ENCODE measurements at places on chromosomes 12 and 14.

DNA sequence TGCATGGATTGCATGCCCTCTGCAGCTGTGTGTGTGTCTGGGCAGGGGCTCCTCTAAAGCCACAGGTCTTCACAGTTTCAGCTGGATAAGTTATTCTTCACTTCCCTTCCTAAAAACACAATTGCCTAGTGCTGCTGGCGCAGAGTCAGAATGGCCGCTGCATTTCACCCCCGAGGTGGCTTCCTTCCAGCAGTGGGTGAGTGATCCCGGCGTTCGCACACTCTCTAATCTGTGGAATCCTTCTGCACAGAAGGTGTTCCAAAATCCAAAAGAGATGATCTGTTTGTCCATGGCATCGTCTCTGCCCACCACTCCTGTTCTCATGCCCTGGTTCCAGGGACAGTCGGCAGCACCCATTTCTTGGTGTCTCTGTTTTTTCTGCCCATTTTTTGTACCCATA lies 340.7 kb downstream of the DPF3 start:
- no peak for DNase-seq

DNA sequence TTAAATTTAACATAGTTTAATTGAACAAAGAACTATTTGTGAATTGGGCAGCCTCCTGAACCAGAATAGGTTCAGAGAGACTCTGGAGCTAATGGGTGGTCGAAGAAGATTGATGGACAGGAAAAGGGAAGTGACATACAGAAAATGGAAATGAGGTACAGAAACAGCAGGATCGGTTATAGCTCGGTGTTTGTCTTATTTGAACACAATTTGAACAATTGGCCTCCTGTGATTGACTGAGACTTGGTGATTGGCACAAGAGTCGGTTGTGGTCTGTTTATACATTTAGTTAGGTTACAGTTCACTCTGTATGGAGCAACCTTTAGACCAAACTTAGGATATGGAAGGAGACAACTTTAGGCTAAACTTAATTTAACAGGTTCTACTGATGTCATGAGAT lies 18.4 kb upstream of the CFL2 start:
- no peak for DNase-seq

- peak; percentile 27 for DNase-seq
Measured at GRCh38 chr14:49770212-49770817, 2.4 kb downstream of the KLHDC2 start.

DNA sequence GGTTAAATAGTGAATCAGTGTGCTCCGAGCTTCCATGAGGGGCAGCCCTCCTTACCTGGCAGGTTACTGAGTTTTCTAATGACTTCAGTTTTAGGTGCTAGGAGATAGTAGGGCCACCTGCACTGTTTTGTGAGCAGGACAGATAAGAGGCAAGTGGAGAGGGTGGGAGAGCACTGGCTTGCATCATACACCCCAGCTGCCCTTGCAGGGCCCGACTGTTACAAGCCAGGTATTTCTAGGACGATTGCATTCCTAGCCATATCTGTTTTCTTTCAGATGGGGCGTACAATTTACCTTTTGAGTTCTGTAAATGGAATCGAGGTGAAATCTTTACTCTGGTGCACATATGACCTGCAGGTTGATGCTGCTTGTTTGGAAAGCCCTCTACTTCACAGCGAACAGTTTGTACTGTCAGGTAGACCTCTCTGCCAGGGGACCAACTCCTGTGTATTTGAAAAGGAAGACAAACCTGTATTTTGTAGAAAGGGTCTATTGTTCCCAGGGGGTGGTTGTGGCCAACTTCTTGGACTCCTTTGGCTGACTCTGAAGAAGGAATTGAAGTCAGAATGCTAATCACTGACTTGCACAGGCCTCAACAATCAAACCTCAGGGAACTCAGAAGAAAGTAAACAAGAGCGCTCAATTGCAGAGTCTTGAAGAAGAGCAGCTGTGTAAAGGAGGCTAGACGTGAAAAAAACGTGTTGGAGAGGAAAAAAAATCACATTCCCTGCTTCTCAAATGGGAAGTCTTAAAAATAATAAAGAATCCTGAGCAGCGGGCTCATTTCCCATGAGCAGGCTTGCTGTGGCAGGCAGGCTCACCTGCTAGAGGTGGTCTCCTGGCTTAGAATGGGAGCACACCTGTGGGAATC lies 57.3 kb downstream of the ETV6 start:
- no peak for DNase-seq

GRCh38 chr12:109222496-109222895 lies 86.6 kb downstream of the FOXN4 start:
- no peak for DNase-seq

DNA sequence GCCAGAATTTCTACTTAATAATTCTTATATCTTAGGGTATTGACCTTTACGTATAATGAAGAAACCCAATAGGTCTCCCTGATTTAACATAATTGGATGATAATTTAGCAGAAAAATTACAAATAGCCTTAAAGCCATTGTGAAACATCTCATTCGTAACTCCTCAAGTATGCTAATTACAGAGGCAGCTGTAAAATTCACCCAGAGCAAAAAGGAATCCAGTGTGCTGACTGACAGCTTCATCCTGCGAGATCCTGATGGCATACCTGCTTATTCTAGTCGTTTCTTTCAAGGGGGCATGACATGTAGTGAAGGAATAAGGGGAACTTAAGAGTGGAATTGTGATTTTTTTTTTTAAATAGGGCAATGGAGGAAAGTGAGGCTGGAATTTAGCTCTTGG lies 291.5 kb downstream of the FUT8 start:
- no peak for DNase-seq

DNA sequence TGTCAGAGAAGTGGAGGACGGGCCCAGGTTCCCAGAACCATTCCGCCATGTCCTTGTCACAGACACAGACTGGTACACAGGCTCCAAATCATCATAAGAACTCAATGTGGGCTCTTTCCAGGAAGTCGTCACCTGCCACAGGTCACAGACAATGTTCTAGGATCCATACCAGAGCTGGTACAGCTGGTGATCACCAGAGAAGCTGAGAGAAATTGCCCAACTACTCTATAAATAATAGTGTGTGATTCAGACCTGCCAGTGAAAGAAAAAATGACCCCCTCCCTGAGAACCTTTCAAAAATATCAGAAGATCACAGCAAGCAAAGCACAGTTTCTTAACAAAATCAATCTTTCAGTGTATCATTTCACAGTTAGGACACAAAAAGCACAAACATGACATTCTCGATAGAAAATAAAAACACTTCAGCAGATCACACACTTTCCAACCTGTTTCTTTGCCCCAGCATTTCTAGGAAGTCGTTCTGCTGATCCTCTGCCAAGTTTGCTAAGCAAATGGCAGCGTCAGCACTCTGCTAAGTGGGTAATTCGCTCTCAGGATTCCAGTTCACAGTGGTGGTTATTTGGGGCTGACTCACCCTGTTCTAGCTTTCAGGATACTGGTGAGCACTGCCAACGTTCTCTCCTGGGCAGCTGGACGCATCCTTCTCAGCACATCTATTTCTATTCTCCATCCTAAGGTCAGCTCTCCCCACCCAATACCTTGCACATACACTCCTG lies 223.3 kb upstream of the SFSWAP start:
- DNase-seq, result peak; percentile 8

- DNase-seq, result no peak
Measured at GRCh38 chr12:50672158-50672557, 91.7 kb upstream of the ATF1 start.

DNA sequence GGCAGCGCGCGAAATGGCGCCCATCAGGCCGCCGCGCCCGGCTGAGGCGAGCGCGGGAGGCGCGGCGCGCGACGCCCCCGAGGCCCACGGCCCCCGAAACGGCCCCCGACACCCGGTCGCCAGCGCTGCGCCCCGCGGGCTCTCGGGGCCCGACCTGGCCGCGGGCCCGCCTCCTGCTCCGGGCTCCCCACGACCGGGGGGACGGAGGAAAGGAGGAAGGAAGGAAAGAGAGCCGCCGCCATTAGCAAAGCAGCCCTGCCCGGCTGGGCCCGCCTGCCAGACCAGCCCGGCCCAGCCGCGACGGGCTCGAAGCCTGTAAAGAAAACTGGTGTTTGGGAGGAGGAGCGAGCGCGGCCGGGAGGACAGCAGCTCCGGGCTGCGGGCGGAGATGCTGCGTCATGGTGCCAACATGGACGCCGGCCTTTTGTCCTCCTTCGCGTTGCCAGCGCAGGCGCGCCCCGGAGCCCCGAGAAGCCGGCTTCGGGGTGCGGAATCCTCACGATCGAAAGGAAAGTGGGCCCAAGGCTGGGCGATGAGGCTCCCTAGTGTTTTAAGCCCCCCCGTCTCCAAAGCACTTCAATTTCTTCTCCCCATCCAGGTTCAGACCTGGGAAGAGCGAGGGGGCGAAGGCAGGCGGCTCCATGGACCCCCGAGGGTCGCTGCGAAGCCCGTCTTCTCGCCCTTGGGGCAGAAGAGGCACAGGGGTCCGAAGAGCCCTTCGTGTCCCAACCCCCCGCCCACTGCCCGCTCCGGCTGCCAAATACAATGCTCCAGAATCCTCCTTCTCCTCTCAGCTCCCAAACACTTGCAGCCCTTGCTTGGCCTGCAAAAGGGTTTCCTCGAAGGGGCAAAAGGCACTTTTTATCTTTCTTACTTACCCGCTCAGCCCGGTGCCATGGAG lies 2.9 kb upstream of the SETD1B start:
- DNase-seq, result peak; percentile 55

DNA sequence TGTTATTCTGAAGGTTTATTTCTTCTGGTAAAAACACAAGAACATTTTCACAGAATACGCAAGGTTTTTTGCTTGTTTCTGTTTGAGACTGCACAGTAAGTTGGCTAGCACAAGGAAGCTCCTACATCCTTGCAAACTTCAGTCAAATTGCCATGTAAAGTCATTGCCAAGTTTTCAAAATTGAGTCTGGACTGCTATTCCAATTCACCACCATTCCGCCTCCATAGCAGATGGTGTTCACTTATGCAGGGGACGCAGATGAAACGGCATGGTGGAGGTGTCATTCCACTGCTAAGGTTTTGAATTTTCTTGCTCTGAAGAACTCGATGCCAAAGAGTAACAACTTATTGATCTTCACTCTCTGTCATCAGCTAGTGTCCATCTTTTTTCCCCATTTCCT lies 303.9 kb upstream of the SYT1 start:
- DNase-seq, result no peak

GRCh38 chr12:132803125-132803524 lies 25.5 kb downstream of the GOLGA3 start:
- DNase-seq, result no peak

GRCh38 chr14:97544571-97544970 lies 747.4 kb downstream of the VRK1 start:
- DNase-seq, result no peak

- DNase-seq, result no peak
Measured at GRCh38 chr12:25825446-25825845, 133.0 kb upstream of the RASSF8 start.

- DNase-seq, result no peak
Measured at GRCh38 chr14:51294951-51295525, 55.0 kb downstream of the TMX1 start.

DNA sequence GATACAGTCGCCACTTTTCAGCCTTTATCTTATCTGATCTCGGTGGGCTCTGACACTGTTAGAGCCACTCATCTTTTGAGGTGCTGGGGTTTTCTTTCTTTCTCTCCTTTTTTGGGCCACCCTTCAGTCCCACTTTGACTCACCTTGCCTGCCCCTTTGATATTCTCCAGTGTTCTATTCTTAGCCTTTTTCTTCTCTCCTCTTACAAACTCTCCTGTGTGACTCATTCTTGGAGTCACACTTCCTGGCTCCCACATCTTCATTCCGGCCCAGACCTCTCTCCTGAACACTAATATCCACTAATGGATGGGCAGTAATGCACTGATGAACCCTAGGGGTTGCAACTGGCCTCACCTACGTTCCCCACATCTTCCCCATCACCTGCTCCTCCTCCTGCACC lies 2.2 kb upstream of the DCD start:
- no peak for DNase-seq

GRCh38 chr12:52494518-52494917 lies 1.5 kb upstream of the KRT6A start:
- peak; percentile 20 for DNase-seq

GRCh38 chr14:92729634-92730358 lies 18.6 kb downstream of the LGMN start:
- peak; percentile 89 for DNase-seq

- DNase-seq, result peak; percentile 6
Measured at GRCh38 chr12:86230516-86231146, 25.6 kb downstream of the MGAT4C start.
